Posterior cingulate gyrus (tissue), 11 donors: ENCODE measurements at places on chromosomes 3 and 15.

GRCh38 chr3:149589332-149589731 is 68.5 kb downstream of the WWTR1 start:
- no peak for DNase-seq

DNA sequence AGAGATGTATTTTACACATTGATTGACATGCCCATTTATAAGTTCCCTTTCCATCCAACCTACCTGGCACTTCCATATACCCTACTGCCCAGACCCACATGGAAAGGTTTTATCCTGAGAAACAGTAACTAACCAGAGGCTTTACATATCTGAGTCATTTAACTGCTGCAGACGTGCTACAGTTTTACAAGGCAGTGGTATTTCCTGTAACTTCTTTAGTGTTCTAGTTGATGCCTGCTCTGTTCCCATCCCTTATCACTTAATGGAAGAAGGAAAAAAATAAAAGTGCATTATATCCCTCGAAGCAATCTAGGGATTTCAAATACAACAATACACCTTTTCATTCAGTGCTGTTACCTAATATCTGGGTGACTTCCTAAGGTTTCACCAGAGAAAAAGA is 107.1 kb downstream of the TMCO5A start:
- DNase-seq: no peak

DNA sequence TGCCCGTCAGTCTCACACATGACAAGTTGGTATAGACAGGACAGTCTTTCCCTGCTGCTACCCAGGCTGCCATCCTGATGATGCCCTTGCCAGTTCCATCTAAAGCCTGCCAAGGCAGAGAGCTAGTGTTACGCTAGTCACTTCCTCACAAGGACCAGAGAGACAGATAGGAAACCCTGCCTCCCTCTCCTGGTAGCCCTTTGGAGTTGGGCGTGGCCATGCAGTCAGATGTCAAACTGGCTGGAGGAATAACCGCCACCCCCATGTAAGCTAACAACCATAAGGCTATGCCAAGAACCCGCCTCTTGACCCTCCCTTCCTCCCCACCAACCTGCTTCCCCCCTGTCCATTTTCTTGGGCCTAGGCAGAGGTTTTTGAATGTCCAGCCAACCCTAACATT is 2.8 kb downstream of the TMEM115 start:
- no peak for DNase-seq

DNA sequence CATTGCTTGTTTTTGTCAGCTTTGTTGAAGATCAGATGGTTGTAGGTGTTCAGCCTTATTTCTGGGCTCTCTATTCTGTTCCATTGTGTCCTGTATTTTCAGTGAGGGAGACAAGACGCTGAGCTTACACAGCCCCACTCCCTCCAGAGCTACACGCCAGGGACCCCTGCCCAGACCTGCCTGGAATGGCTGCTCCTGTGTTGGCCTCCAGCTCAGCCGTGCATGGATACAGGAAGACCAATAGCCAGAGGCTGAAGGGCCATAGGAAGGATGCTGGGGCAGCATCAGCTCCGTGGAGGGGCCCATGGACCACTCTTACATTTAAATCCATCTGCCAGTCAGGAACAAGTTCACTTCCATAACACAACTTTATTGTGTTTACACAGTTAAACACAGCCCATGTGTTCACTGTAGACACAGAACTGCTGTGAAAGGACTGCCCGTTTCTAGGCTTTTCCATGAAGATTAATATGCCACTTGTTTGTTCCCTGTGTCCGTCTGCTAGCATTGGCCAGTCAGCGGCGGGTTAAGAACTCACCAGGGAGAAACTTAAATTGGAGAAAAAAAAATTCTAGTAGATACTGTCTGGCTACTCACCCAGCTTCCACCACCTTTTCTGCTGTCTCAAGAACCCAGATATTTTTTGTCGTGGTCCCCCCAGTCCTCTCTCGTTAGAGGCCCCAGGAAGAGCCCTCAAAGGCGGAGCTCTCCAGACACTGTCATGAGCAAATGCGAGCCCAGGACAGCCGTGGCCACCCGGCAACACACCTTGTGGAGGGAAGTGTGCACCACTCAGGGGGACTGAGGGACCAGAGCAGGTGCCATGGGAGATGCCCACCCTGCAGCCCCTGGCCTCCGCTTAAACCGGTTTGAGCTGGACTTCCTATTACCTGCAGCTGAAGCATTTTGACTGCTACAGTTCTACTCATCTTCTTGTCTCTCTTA is 142.3 kb upstream of the MEF2A start:
- no peak for DNase-seq

DNA sequence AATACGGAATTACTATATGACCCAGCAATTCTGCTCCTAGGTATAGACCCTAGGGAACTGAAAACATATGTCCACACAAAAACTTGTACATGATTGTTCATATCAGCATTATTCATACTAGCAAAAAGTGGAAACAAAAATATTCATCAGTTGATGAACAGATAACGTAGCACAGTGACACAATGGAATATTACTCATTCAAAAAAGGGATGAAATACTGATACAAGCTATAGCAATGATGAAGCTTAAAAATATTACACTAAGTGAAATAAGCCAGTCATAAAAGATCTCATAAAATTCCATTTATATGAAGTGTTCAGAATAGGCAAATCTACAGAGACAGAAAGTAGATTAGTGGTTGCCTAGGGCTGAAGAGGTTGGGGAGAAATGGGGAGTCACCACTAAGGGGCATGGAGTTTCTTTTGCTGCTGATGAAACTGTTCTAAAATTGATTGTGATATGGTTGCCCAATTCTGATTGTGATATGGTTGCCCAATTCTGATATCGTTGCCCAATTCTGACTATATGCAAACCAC is 10.5 kb downstream of the C15orf61 start:
- no peak for DNase-seq

- DNase-seq: no peak
These were observed 3.7 kb downstream of the EHD4 start for GRCh38 chr15:41968701-41969100.

DNA sequence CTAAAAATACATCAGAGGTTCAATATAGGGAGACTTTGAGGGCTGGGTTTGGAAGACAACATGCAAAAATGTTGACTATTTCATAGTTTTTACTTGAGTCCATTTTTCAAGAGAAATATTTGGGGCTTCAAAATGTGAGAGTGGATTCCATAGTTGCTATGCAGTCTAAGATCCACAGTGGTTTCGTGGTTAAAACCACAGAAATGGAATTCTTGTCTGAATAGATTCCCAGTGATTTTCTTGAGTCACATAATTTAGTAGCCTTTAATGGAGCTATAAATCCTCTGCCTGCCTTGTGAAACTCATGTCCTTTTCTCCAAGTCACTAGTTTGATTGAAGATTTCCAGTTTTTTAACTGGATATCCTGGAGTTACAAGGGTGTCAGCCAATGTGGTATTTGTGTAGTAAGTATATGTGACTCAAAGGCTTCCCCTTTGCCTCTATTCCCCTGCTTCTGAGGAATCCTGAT is 94.7 kb upstream of the RBMS3 start:
- no peak for DNase-seq

GRCh38 chr3:33799202-33799551 is 747 bp downstream of the PDCD6IP start:
- no peak for DNase-seq

DNA sequence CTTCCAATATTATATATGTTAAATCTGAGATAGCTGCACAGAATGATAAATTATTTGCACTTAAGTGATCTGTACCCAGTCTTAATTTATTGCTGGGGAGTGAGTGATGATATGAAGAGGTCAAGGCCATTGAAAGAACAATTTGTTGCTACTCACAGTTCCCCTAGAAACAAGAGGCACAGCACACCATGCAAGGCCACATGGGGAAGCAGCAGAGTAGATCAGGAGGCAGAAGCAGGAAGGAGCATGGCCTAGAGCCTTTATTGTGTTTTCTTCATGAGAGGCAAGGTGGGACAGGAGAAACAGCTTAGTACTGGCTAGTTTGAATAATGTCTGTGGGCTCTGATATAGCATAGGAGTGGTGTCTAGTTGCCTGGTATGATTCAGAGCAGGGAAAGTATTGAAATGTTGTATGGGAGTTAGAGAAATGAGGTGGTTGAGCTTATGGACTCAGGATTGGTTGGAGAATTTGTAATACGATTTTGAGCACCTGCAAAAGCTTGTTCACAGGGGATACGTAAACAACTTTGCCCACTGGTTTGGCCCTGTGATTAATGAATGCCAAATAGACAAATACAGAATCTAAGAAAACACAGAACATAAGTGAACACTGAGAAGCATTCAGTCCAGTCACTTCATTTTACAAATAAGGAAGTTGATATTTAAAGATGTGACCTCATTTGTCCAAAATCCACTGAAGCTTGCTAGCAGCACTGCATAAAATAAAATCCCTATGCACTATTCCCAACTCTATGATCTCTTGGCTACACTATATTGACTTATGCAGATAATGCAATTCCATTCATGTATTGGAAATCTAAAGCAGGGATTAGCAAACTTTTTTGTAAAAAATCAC is 71.7 kb downstream of the TMCO5A start:
- DNase-seq: no peak

- no peak for DNase-seq
These were observed 24.9 kb downstream of the TXNRD3 start for GRCh38 chr3:126630020-126630419.

DNA sequence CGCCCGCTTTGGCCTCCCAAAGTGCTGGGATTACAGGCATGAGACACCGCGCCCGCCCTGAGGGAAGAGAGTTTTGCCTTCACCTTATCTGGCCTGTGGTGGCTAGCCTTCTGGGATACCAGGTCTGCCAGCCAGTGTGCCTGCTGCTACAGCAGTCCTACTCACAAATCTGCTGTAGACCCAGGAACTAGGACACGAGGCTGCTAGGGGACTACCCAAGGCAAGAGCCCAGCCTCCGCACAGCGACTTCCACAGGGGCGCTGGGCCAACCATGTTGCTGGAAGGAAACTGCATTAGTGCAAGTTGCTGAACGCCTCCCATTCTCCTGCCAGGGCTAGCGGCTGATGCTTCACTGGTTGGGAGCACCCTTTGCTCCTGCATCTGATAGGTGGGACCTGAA is 53.7 kb downstream of the DHX30 start:
- DNase-seq: peak; percentile 91

DNA sequence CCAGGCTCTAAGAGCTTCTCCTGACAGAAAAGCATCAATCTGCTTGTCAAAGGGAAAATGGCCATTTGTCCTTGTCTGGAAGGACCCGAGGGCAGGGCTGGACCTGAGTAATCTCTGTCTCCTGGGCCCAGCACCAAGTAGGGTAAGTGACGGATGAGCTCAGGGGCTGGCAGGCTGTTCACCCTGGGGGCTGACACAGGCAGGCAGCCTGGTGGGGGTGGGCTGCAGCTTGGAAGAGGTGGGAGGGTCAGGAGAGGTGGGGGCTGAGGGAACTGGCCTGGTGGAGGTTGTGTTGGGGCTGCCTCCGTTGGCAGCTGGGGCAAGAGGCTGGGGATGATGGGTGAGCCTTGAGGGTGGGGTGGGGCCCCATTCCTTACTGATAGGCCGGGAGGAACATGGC is 42.3 kb upstream of the ADPGK start:
- DNase-seq: no peak

DNA sequence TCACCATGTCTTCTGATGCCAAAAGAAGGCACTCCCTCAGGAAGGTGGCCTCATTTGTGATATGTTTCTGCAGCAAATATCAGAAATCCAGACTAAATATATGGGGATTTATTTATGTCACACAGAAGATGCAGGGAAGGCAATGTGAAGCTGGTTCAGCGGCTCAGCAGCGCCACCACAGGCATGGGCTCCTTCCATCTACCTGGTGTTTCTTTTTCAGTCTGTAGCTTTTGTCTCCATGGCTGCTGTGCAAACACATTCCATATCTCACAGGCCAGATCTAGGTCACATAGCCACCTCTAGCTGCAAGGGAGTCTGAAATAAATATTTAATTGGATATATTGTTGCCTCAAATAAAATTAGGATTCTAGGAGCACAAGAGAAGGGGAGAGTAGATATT is 502.1 kb upstream of the IL12A start:
- DNase-seq: no peak

- no peak for DNase-seq
These were observed 39.2 kb downstream of the LRRC49 start for GRCh38 chr15:70931821-70932220.

DNA sequence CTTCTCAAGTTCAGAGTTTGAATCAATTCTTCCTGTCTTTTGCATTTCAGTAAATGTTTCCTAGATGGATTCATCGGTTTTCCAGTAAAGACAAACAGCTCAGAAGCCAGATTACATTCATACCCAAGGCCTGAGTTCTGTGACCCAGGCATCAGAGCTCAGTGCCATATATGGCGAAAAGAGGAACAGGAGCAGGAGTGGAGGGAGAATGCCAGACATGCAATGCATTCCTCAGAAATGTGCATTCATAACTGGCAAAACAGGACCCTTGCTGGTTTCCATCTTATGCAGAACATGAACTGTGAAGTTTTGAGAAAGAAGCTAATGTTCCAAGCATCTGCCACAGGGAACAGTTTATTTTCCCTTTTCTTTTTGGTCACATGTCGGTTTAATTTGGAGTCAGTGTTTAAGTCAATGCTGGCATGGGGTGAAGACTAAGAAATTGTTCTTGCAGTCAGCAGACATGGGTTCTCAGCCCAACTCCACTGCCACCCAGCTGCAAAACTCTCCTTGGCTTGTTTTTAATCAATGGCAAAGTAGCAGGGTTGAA is 116.5 kb downstream of the LPP start:
- no peak for DNase-seq

DNA sequence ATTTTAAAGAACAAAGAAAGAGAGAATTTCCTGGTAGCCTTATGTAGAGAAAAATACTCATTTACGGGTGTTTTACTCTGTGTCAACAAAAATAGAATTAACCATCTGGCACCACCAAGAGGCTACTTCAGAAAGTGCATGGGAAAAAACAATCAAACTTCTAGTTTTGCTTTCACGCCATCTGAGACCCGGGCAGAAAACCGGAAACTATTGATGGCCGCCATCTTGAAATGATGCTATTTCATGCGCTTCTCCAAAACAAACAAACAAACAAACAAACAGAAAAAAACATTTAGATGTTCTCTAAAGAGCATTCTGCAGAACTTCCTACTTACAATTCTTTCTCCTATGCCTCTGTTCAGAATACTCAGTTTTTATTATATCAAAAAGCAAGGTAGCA is 49.4 kb upstream of the SYNPR start:
- peak; percentile 17 for DNase-seq

GRCh38 chr3:37139567-37140052 is 34.8 kb downstream of the LRRFIP2 start:
- DNase-seq: no peak

DNA sequence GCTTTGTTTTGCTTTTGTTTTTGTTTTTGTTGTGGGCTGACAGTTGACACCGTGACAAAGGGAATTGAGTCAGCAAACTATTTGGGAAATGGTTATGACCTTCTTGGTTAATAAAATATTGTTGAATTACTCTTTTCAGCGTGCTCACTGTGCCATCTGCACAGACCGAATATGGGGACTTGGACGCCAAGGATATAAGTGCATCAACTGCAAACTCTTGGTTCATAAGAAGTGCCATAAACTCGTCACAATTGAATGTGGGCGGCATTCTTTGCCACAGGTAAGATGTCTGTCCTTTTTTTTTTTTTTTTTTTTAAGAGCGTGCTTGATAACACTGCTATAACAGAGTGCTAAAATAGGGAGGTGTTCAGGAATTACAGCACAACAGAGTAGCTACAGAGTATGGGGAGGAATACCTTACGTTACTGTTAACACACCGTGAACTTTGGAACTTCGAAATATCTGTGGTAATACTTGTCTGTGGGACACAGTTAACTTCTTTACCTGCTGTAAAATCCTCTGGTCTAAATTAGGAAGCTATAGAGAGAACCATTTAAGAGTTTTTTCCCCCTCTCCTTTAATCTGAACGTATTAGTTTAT is 48.2 kb downstream of the PRKCI start:
- no peak for DNase-seq

- DNase-seq: no peak
These were observed 1.4 kb upstream of the CLEC3B start for GRCh38 chr3:45024542-45025255.
